Aorta (tissue), 5 donors: ENCODE measurements at places on chromosomes 2 and 18. TPM values are rescaled to one million over a fixed set of nuclear protein-coding genes. Genes with fewer than 3 reads are reported as not detected.

Gene HOXD9
- 1.8 TPM for total RNA-seq

Gene SRD5A2
- not detected for total RNA-seq

Gene TXNDC2
- 0.65 TPM for total RNA-seq

Gene SPOPL
- 38.8 TPM for total RNA-seq

DNA sequence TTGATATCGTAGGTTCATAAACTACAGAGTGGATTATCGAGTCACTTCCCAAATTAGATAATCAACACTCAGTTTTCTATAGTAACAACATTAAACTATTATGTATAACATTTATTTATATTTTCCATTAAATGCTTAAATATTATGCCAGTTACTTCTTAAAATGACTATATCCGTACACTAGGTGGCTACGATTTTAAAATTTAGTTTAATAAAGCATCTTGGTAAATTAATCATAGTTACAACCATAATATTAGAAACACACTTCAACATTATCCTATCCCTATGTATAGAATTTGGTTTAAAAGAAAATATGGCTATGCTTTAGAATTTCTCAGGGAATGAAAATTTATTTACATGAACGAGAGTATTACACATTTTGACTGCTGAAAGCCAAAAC lies 80.3 kb downstream of the SLC25A12 start:
- DNase-seq = no peak

GRCh38 chr2:225995796-225996461 lies 596.4 kb downstream of the NYAP2 start:
- no peak for DNase-seq

GRCh38 chr2:209663139-209663538 lies 108.5 kb upstream of the UNC80 start:
- DNase-seq = no peak

DNA sequence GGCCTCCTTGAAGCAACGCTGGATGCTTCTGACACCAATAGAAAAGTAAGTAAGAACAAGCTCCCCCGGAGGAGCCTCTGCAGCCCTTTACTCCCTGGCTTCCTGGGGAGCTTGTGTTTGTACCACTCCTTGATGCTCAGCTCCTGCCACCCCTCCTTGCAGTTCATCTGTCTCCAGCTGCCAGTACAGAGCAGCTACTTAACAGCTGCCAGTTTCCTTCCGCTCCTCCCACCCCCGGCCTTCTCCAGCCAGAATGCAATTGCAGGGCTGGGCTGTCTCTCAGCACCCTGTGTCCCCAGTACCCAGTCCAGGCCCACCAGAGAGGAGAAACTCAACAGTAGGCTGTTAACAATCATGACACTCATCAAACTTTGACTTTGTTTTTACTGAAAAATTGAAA lies 109.4 kb downstream of the AOX1 start:
- DNase-seq = no peak

GRCh38 chr2:62661263-62661635 lies 44.3 kb upstream of the EHBP1 start:
- no peak for DNase-seq

- no peak for DNase-seq
Measured at GRCh38 chr18:48962994-48963561, 12.3 kb upstream of the SMAD7 start.

DNA sequence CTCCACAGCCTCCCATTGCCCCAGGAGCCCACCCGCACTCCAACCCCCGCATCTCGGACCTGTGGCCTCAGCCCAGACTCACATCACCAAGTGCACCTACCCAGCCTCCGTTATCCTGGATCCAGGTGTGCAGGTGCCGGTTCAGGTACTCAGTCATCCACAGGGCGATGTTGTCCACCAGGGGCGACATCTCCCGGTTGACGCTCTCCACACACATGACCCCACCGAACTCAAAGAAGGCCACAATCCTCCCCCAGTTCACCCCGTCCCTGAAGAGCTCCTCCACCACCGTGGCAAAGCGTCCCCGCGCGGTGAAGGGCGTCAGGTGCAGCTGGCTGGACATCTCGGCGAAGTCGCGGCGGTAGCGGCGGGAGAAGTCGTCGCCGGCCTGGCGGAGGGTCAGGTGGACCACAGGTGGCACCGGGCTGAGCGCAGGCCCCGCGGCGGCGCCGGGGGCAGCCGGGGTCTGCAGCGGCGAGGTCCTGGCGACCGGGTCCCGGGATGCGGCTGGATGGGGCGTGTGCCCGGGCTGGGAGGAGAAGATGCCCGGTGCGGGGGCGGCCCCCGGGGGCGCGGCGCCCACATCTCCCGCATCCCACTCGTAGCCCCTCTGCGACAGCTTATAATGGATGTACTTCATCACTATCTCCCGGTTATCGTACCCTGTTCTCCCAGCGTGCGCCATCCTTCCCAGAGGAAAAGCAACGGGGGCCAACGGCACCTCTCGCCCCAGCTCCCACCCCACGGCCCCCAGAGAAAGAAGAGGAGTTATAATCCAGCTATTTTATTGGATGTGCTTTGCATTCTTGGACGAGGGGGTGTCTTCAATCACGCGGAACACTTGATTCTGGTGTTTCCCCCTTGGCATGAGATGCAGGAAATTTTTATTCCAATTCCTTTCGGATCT lies 1.3 kb downstream of the BCL2 start:
- peak; percentile 81 for DNase-seq

- no peak for DNase-seq
Measured at GRCh38 chr18:13603304-13604019, 122.9 kb downstream of the FAM210A start.

DNA sequence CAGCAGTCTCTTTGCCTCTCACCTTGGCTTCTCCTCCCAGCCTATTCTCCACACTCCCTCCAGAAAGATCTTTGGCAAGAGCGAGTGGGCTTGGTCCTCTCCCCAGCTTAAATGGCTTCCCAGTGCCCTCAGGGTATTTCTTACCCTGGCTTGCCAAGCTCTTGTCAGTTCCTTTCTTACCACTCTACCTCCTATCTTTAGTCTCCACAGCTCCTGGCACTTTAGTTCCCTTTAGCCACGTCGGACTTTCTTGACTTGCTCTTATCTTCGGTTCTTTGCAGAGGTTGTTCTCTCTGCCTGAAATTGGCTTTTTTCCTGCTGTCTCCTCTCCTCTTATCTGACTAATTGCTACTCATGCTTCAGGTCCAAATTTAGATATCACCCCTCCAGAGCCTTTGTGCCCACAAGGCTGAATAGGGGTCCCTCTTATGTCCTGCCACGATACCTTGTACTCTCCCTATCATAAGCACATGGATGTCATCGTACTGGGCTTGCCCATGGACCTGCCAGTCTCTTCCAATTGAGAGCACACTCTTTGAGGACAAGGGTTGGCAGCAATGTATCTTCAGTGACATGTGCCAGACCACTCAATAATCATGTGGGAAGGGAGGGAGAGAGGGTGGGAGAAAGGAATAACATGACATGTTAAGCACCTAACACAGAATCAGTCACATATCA lies 131.7 kb upstream of the CTAGE1 start:
- DNase-seq = no peak

DNA sequence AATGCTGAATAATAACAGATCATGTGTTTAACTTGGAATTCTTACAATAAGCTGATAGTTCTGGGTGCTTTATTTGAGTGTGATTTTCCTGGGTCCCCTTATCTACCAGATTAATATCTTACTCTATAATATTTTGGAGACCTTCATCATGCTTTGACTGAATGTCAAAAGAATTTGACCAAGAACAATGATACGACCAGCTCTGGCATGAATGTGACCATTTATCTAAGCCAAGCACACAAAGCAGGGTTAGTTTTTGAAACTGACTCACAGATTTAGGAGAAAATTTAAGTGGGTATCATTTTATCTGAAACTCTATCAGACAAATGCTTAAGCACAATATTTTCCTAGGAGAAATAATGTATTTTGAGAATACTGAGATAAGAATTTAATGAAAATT lies 677.0 kb downstream of the NYAP2 start:
- DNase-seq = no peak

DNA sequence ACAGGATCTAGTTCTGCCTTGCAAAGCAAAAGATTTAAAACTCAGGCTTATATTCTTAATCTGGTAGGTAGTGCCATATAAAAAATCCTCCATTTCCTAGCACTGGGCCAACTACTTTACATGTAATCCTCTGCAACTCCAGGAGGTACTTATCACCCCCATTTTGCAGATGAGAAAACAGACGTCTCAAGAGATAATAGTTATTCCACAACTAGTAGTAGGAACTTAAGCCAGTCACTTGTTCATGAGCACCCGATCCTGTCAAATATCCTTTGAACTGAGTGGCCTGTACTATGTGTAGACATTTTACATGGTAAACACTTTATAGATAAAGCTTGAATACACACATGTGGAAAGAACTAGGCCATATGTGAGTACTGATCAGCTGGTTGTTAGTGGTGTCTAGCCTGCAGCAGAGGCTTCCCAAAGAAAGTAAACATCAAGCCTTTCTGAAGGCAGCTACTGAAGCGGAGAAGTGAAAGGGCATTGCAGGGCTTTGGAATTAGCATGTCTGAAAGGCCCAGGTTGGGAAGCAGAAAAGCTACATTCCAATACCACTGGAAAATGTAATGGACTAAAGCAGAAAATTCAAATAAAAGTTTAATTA lies 48.0 kb downstream of the NAB1 start:
- no peak for DNase-seq

- DNase-seq = no peak
Measured at GRCh38 chr18:23684515-23685197, 4.6 kb upstream of the LAMA3 start.

- no peak for DNase-seq
Measured at GRCh38 chr2:144183727-144184126, 336.2 kb downstream of the ZEB2 start.

DNA sequence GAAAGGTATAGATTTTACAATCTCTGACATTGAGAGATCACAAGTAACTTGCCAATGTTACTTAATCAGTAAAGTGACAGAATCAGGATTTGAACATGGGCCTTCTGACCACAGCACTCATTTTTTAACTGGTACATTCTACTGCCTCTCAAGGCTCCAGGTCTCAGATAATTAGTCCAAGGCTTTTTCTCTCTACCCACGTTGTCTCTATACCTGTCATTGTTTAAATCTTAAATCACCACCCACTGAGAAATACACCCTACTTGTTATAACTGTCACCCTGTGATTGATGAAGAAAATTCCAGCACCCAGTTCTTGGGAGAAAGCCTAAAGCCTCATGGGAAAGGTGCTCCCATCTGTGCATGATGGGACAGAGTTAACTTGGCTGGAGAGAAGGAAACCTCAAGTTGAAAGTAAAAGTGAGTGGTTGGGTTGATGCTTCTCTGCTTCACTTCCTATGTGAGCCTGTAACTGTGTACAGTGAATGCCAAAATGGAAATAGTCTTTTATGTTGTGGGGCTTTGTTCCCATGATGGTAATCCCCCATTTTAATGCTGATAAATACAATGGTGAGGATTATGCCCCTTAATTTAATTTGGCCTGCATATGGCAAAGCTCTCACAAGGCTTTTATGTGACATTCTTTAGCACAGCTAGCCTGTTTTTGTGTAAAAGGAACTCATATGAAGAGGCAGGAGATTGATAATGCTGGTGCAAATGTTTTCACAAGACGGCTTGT lies 190.1 kb upstream of the SP5 start:
- DNase-seq = no peak

DNA sequence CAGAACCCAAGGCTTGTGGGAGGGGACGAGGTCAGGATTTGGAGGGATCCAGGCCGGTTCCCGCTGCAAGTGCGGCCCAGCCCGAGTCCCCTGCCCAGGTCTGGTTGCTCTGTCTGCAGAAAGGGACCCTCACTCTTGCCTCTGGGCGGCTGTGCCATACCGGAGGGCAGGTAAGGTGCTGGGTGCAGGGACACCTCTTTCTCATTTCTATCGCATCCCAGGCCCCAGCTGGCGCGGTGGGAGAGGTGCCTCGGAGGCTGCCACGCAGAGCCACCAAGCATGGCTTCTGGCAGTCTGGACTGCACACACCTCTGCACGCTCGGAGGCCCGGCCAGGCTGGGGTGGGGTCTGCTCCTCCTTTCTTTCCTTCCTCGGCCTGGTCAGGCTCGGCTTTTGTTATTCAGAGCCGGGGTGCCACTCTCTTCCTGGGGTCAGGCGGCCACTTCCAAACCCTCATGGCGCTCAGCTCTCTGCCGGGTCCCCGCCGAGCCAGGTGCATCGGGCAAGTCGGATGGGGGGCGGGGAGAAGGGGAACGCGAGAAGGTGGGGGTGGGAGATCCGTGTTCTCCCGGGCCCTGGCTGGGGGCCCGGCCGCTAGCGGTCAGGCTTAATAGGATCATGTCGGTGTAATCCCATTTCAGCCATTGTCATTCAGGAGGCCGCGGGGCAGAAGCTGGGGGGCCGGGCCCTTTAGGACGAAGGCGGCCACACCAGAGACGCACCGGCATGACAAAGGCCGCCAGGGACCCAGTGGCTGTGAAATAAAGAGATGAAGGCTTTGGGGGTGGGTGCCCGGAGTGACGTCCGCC lies 9.0 kb downstream of the GBX2 start:
- DNase-seq = no peak

DNA sequence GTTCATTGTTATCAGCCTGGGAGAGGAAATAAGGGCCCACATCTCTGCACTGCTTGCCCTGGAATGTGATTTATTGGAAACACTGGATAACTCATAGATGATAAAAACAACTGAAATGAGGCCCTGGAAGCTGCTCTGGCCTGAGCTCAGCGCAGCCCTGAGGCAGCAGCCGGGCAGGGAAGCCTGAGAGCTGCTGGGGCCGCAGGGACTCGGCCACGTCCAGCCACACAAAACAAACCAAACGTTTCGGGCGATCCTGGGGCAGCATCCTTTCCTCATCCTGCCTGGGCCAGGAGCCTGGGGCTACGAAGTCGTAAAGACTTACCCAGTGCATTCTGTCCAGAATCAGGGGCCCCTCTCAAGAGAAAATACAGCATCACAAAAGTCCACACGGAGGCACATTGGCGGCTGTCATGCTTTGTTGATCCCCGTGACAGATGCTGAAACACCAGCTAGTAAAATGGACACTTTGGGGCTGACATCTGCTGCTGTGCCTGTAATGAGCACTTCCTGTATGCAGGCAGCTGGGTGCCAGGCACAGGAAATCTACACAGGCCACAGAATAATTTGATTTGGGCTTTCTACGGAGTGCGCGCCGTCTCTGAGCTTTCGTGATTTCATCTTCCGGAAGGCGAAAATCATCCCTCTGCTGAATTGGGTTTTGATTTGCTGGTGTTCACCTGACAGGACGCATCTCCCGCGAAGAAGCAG lies 250.6 kb downstream of the EIPR1 start:
- DNase-seq = no peak

DNA sequence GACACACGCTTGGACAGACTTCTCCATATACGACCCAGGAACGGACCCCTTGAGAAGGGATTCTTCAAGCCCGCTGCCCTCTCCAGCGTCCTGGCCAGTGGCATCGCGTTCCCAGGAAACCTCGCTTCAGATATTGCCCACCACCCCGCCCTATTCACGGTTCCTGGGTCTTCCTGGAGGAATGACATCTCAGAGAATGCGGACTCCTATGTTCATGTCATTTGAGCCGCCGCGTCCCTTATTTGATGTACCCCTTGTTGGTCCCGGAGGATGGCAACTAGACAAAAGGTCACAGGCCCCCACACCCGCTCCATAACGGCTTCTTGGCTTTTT lies 588 bp upstream of the CCDC93 start:
- DNase-seq = no peak
